ENCODE measurements at places on chromosomes 13 and 19.

DNA sequence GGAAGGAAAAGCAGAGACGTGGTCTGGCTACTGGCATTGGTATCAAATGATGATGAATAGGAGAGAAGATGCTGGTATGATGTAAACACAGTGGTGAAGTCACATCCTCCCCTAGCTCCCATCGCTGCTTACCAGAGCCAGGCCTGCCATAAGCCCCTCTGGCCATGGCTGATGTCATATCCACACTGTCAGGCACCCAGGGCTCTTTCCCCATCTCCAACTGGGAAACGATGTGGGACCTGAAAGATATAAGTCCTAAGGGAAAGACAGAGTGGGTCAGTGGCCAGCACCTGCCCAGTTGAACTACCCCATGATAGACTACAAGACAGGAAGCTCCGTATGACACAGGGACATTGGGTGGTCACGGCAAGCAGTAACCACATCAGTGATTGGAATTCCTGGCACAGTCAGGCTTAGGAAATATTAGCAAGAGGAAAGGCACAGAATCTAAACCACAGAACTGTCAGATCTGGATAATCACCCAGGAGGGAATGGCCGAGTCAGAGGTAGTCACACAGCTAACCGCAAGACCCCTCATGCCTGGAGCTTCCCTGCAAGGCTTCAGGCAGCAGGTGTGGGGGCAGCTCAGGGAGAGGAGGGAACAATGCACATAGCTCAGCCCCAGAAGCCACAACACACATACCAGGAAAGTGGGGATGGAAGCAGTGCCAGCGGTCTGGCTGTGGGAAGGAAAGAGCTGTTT lies 3.8 kb downstream of the ZNF792 start:
- H3K36me3 ChIP-seq: peaks cover 30% of the 10 kb centered on the region
- H3K4me3 ChIP-seq: no peak overlapping the region
- H3K4me1 ChIP-seq: peaks cover 12% of the 10 kb centered on the region
- H3K27me3 ChIP-seq: no peaks in the 10 kb centered on the region
- no peak for DNase-seq
- H3K27ac ChIP-seq: no peak overlapping the region

GRCh38 chr13:72745260-72745659 lies 17.5 kb downstream of the BORA start:
- H3K27ac ChIP-seq: no peak overlapping the region
- no peaks in the 10 kb centered on the region for H3K27me3 ChIP-seq
- no peak overlapping the region for H3K4me3 ChIP-seq
- H3K36me3 ChIP-seq: peaks cover 23% of the 10 kb centered on the region
- no peaks in the 10 kb centered on the region for H3K4me1 ChIP-seq

GRCh38 chr13:45003417-45003816 lies 14.1 kb downstream of the GPALPP1 start:
- peaks cover 78% of the 10 kb centered on the region for H3K36me3 ChIP-seq
- H3K27ac ChIP-seq: no peak overlapping the region
- DNase-seq: no peak
- no peaks in the 10 kb centered on the region for H3K27me3 ChIP-seq
- H3K4me3 ChIP-seq: no peak overlapping the region
- no peaks in the 10 kb centered on the region for H3K4me1 ChIP-seq

DNA sequence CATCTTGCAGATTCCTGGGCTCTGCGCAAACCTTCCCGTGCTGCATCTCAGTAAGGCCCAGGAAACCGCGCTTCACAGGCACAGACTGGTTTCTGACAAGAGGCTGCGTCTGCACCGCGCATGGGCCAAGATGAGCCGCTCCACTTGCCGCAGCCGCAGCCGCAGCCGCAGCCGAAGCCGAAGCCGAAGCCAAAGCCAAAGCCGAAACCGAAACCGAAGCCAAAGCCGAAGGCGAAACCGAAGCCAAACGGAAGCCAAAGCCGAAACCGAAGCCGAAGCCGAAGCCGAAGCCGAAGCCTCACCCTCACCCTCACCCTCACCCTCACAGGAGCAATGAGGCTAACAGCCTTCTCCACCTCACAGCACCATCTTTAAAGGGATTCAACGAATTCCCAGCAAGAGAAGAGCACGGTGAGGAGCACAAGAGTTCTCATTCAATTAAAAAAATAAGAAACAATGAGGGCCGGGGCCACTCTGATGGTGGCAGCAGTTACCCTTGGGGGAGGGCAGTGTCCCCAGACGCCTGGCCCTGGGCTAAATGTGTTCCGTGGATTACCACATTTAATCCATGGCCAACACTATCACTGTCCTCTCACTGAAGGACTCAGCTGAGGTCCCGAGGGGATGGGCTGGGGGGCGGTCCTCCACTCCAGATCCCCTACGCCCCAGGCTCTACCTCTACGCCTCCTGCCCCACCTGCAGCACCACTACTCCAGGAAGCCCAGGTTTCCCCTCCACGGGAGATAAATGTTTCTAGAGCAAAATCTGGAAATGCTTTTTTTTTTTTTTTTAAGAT lies 29.1 kb downstream of the ZNF787 start:
- H3K27me3 ChIP-seq: no peaks in the 10 kb centered on the region
- H3K4me1 ChIP-seq: peaks cover 9% of the 10 kb centered on the region

DNA sequence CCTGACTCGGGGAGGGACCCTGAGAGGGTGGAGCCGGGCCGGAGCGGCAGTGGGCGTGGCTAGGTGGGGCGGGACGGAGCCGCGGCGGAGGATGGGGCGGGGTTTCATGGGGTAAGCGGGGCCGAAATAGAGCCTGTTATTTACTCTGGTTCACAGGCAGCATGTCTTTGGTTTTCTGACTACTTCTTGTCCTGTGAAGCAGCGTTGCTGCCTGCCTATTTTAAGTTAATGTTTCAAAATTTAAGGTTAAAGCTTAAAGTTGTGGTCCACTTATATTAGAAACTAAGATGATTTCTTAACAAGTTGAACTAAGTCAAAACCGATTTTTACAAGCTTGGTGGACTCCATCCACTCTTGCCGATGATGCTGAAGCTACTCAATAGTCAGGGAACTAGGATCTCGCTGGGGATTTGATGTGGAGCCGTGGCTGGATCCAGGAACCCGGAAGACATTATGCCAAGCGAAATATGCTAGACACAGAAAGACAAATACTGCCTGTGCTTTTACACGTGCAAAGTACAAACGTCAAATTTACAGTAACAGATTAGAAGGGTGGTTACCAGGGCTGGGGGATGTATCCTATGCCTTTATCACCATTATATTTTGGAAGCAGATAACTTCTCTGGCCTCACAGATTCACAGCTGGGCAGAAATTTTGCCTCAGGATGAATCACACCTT lies 433 bp upstream of the ZNF616 start:
- DNase-seq: no peak
- no peaks in the 10 kb centered on the region for H3K27me3 ChIP-seq
- H3K4me1 ChIP-seq: peaks cover 15% of the 10 kb centered on the region
- no peaks in the 10 kb centered on the region for H3K36me3 ChIP-seq
- peak overlapping the region; percentile 93 for H3K27ac ChIP-seq

- no peak for DNase-seq
- H3K27ac ChIP-seq: no peak overlapping the region
- no peaks in the 10 kb centered on the region for H3K4me1 ChIP-seq
- no peaks in the 10 kb centered on the region for H3K36me3 ChIP-seq
- no peaks in the 10 kb centered on the region for H3K27me3 ChIP-seq
- H3K4me3 ChIP-seq: no peak overlapping the region
Observed at GRCh38 chr19:29753190-29753933, 38.3 kb upstream of the C19orf12 start.

Measured in upper lobe of right lung (tissue), 1 donor.